ENCODE measurements at places on chromosomes 6 and 20.
A peak's percentile ranks its signal among the peaks of the same experiment; 100 is the strongest.

- peak; percentile 68 for DNase-seq
These were observed at the start of gene ULBP3 for GRCh38 chr6:150068720-150069648. Gene ULBP3 (minus strand): TSS chr6:150069121. CDS start chr6:150069066, 55 bp downstream.

GRCh38 chr6:113909224-113909856, 52.2 kb downstream of the MARCKS start:
- DNase-seq = peak; percentile 49

GRCh38 chr20:46240065-46240464, 68.2 kb downstream of the CDH22 start:
- no peak for DNase-seq

DNA sequence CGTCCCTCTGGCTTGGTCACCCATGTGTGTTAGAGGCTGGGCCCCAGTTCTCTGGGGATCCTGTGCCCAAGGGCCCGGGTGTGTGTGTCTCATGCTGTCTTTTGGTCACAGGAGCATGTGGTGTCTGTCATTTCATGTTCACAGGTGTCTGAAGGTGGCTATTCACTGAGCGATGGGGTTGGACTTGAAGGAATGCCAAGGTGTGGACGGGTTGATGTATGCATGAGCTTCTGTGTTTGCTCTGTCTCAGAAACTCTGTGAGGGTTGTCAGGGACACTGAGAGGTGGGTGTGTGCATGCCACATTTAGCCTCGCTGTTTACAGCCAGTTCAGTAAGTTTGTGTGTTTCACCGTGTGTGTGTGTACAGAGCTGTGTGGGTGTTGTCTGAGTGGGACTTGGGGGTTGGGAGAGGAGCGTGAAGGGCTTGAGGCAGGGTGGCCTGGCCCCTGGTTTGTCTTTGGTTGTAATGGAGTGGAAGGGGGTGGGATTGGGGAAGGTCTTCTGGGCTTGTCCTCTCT, 1.2 kb downstream of the DDR1 start:
- DNase-seq = peak; percentile 14

All from naive thymus-derived CD8-positive, alpha-beta T cell (primary cell).